Psoas muscle (tissue), 8 donors: ENCODE measurements at places on chromosomes 5 and 9.

DNA sequence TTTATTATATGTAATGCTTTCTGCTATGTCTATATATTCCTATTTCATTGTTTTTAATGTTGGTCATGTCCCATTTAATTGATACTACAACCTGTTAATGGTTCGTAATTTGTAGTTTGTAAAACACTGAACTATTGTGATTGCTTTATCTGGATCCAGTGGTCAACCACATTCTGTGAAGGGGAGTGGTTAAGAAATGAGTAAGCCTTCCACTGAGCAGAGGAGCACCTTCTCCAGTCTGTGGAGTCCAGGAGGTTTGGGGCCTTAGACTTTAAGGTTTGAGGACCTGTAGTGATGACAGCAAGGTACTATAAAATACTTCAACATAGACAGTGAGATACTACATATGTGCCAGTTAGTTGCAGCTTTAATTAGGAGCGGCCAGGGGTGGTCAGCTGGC lies 67.7 kb upstream of the RAD23B start:
- no peak for DNase-seq

GRCh38 chr5:58544195-58544594 lies 38.7 kb upstream of the RAB3C start:
- DNase-seq = no peak

DNA sequence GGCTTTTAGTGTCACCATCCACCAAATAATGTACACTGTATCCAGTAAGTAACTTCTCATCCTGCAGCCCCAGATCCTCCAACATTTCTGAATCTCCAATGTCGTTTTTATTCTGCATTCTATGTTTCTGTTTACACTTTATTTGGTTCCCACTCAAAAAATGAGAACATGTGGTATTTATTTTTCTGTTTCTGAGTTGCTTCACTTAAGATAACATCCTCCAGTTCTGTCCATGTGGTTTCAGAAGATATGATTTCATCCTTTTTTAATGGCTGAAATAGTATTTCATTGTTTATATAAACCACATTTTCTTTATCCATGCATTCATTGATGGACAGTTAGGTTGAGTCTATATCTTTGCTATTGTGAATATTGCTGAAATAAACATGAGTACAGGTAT lies 677.3 kb upstream of the FTMT start:
- DNase-seq = no peak

- DNase-seq = no peak
Observed at GRCh38 chr5:108515517-108516105, 133.7 kb upstream of the FBXL17 start.

DNA sequence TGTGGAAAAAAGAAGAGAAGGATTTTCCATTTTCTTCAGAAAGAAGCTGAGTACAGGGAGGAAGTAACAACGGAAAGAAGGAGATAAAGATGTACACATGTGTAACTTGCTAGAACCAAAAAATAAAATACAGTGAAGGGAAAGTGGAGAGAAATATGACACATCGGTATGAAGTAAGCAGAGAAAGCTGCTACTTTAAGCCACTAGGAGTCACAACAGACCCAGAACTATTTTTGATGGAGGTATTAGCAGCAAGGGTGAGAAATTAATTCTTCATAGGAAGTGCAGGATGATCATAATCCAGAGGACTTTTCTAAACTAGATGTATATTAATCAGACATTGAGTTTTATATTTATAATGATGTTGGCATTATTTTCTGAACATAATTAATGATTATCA lies 88.5 kb downstream of the FAM174A start:
- DNase-seq = no peak

GRCh38 chr5:42982107-42982622 lies 58.0 kb downstream of the ANXA2R start:
- no peak for DNase-seq

DNA sequence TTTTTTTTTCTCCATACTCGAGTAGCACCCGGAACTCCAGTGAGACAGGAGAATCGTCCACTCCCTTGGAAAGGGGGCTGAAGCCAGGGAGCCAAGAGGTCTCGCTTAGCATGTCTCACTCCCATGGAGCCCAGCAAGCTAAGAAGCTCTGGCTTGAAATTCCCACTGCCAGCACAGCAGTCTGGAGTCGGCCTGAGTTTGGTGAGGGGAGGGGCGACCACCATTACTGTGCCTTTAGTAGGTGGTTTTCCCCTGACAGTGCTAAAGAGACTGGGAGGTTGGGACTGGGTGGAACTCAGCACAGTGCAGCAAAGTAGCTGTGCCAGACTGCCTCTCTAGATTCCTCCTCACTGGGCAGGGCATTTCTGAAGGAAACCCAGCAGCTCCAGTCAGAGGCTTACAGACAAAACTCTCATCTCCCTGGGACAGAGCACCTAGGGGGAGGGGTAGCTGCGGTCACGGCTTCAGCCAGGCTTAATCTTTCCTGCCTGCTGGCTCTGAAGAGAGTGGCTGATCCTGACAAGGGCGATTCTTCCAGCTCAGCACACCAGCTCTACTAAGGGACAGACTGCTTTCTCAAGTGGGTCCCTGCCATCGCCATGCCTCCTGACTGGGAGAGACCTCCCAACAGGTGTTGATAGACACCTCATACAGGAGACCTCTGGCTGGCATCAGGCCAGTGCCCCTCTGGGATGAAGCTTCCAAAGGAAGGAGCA lies 414.5 kb upstream of the ZNF608 start:
- no peak for DNase-seq

DNA sequence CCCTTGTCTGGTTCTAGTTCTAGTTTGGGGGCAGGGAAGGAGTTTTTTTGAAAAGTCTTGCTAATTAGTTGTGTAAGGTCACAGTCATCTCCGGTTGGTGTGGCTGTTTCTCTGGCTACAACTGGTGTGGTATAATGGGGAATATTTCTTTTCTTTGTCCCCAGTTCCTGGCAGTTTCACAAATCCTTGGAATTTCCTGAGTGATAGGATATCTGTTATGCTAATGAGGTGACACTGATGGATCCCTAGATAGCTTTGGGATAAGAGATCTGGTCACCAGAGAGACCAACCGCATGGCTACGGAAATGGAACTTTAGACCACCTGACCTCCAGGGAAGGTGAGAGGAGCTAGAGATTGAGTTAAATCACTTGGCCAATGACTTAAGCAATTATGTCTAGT lies 494.6 kb downstream of the ARHGEF28 start:
- DNase-seq = no peak

DNA sequence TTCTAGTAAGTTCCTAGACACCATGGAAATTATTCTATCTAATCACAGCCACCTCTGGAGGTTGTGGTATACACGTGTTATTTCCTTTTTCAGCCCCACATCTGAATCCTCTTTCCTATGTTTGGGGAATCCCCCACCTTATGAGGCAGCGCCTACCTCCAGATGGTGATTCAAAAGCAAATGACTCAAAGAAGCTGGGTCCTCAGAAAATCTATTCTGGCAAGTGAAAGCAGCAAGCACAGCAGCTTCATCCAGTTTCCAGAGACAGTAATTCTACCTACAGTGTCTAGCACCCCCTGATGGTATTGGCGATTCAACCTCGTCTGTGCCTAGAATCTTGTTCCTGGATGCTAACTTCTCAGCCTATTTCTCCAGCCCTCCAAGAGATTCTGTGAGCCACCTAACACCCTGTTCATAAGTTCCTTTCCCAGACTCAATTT lies 43.0 kb downstream of the STRBP start:
- DNase-seq = no peak

- DNase-seq = no peak
Observed at GRCh38 chr5:99169309-99169708, 240.5 kb upstream of the CHD1 start.

GRCh38 chr9:113564498-113565237 lies 101.1 kb downstream of the RGS3 start:
- DNase-seq = peak; percentile 63

DNA sequence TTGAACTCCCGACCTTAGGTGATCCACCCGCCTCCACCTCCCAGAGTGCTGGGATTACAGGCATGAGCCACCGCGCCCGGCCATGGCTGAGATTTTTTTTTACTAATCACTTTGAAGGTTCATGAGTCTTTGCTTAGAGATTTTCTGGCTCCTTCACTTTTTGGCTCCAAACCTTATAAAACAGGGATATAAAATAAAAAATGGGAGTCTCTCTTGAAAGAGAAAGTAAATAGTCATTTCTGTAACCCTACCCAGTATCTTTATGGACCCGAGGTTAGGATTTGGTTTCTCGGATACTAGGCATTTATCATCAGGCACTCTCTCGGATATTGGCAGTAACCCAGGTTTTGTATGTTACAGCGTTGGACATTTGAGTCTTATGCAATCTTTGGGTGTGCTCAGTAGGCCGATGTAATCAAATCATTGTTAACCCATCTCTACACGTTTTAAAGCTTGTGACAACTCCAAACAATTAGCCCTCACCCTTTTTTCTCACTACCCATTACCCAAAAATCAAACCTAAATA lies 25.3 kb downstream of the STXBP1 start:
- DNase-seq = no peak

DNA sequence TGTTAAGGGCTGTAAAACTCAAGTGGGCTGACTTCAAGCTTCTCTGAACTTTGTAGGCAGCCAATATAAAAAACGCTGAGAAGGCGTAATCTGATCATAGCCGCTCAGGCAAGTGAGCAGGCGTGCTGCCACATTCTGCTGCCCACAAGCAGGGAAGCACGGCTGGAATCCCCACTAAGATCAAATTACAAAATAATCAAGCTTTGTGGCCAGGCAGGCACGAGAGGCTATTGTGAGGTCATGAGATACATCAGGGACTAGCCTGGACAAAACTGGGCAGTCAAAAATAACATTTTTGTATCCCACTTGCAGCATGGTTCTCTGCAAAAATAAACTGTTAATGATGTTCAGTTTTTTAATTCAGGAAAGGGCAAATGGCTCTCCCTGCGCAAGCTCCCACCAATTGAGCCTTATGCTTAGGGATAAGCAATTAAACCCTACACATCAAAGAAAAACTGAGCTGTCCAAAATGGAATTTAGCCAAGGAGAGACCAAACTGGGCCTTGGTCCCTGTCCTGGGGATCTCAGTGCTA lies 64.0 kb downstream of the POU5F2 start:
- DNase-seq = peak; percentile 20

GRCh38 chr9:11708899-11709298 lies 984.3 kb upstream of the TYRP1 start:
- DNase-seq = no peak

DNA sequence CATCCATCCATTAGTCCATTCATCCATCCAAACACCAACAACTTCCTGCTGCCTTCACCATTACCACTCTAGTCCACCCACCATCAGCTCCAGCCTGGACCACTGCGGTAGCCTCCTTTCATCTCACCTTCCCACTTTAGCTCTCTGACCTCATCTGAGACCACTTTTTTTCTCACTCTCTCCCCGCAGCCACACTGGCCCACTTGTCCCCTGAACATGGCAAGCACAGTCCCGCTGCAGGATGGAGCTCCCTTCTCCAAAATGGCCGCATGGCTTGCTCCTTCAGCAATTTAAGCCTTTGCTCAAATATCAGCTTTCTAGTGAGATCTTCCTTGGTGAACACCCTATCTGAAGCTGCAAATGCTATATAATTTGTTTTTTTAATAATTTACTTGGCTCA lies 11.1 kb downstream of the CSF1R start:
- no peak for DNase-seq

- no peak for DNase-seq
Observed at GRCh38 chr9:72349911-72350310, 15.1 kb downstream of the ZFAND5 start.

DNA sequence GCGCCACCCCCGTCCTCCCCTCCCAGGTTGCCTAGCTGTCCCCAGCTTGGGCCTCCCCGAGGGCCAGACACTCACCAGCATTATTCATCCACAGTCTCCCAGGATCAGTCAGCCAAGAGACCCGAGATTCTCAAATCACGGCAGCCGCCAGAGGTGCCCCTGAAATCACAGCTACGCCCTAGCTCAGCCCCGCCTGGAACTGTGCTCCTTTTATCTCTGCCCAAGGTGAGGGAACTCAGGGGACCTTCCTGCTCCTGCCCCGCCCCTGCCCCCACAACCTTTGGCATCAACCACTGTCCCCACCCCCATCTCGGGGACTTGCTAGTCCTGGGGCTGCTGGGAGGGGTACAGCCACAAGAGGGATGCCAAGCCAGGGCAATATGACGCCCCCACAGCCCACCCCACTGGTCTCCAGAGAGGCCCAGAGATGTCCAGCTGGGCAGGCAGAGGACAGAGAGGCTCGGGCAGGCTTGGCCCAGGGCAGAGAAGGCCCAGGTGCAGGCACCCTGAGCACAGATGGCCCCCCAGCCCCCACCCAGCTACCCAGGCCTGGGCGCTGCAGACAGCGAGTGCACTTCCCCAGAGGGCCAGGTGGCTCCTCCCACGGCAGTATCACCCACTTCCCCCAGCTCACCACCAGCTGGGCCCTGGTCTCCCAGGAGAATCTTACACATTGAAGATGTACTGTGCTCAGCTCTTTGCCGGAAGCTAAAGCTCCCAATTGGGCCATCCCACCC lies at the start of gene FUT7:
FUT7 (minus strand) TSS at position 185 of the 737 bp plus-strand sequence; CDS start at position 88, 97 bp downstream.
- DNase-seq = no peak

- no peak for DNase-seq
Observed at GRCh38 chr9:135490166-135490870, 10.2 kb upstream of the MRPS2 start.

- DNase-seq = no peak
Observed at GRCh38 chr9:12666813-12667212, 26.4 kb upstream of the TYRP1 start.

DNA sequence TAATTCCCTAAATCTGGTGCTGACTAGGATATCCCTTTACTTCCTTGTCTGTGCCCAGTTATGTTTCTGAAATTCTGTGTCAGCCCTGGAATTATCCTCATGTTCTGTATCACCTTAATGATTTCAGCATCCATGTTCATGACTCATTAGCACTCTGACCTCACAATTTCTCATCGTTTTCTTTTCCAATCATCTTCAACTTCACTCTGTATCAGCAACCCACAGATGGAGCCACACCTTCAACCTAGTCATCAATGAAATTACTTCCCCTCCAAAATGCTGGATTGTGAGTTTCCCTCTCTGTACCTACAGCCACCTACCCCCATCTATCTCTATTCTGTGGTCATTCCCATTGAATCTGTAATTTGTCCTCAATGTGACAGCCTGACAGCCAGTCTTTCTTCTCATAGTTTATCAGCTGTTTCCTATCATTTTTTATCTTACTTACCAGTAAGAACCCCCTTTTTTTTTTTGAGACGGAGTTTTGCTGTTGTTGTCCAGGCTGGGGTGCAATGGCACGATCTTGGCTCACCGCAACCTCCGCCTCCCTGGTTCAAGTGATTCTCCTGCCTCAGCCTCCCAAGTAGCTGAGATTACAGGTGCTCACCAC lies 3.1 kb upstream of the IL6ST start:
- no peak for DNase-seq

GRCh38 chr9:130977811-130978221 lies 31.2 kb upstream of the LAMC3 start:
- no peak for DNase-seq
